ENCODE measurements at places on chromosomes 7 and 10. TPM values are rescaled to one million over a fixed set of nuclear protein-coding genes. Genes with fewer than 3 reads are reported as not detected.

Gene ZNF783
- 7.3 TPM for total RNA-seq

Gene ATG9B
- total RNA-seq: not detected

Gene CTAGE8
- 0.33 TPM for total RNA-seq

Gene ALOX5
- total RNA-seq: not detected

Gene DRGX
- not detected for total RNA-seq

Gene CABCOCO1
- 0.33 TPM for total RNA-seq

Gene GDF2
- not detected for total RNA-seq
